ENCODE measurements at places on chromosomes 2 and 18. TPM values are rescaled to one million over a fixed set of nuclear protein-coding genes. Genes with fewer than 3 reads are reported as not detected.

DNA sequence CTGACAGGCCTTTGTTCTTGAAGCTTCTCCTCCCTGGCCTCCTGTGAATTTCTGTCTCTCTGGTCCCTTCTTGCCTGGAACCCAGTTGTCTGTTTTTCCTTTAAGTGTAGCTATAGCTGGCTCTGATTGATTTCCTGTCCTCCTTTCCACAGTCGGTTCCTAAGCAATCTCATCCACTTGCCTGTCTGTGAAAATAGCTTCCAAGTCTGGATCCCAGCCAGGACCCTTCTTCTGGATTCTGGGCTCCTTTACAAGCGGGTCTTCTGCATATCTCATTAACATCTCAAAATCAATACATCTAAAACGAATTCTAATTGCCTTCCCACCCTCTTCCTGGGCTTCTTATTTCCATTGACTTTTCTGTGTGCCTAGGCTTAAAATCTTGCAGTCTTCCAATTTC lies 124.9 kb downstream of the DAW1 start:
- DNase-seq, result no peak

GRCh38 chr2:205773989-205774388 lies 91.7 kb downstream of the NRP2 start:
- DNase-seq, result no peak

DNA sequence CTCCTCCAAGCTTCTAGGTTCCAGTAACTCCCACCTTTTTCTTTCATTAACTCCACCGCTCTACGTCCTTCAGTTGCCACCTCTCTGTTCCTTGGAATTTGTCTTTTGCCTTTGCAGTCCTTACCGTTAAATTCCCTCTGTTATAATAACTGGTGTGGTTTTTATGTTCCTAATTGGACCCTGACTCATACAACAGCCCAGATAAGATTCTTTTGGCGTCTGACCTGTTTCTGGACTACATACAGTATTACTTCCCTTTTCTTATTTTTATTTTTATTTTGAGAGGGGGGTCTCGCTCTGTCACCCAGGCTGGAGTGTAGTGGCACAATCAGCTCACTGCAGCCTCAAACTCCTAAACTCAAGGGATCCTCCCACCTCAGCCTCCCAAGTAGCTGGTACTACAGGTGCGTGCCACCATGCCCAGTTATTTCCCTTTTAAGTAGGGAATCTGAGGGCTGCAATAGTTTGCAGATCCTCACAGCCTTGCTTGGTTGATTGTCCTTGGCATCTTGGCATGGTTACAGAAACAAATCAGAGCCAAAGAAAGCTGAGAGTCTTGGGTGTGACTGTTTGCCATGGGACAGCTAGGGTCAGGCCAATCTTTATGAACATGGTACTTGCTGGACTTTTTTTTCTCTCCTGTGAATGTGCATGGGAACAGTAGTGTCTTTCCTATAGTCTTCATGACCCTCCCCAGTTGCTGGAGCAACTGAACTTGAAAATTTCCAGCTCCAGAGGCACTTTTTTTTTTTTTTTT lies 22.0 kb downstream of the TCF23 start:
- peak; percentile 26 for DNase-seq

The AQP4 gene
- total RNA-seq, result not detected

The CAPN14 gene
- not detected for total RNA-seq

The GPAT2 gene
- not detected for total RNA-seq

The THSD7B gene
- not detected for total RNA-seq

- DNase-seq, result no peak
Measured at GRCh38 chr2:72689579-72690195, 136.1 kb downstream of the EXOC6B start.

Measured in MCF 10A (cell line).